ENCODE measurements at places on chromosomes 4 and X. TPM values are rescaled to one million over a fixed set of nuclear protein-coding genes. Genes with fewer than 3 reads are reported as not detected.

- H3K4me1 ChIP-seq = peaks cover 7% of the 10 kb centered on the region
- DNase-seq = no peak
- no peak overlapping the region for H3K4me3 ChIP-seq
These were observed 43.5 kb downstream of the FAM193A start for GRCh38 chr4:2579910-2580309.

DNA sequence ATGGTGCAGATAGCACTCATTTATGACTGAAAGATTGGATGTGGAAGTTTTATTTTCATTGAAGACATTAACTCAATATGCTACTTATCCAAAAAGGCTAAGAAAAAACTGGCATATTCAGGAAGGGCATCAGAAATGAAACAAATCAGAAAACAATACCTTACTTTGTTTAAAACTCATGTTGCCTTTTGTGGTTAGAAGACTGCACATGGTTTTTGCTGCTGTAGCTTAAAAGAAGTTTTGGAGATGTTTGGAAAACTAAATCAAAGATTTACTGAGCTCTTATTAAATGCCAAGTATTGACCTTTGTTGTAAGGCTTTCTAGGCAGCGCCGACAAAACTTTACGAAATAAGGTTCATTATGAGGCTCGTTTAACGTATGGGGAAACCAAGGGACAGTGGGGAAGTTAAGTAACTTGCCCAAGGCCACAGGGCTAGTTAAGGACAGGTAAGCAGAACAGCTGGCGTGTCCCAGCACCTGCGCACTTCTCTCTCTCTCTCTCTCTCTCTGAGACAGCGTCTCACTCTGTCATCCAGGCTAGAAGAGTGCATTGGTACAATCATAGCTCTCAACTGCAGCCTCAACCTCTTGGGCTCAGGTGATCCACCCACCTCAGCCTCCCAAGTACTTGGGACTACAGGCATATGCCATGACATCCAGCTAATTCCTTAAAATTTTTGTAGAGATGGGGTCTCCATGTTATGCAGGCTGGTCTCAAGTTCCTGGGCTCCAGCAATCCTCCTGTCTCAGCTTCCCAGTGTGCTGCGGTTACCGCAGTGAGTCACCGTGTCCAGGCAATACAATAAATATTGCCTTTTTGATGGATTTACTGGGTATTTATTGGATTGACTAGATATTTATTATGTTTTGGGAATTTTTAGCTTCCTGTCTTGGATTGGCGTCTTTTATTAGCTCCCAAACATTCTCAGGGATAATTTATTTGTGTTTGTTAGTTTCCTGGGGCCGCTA lies 16.1 kb downstream of the LRP2BP start:
- no peak overlapping the region for H3K4me3 ChIP-seq
- H3K27ac ChIP-seq = no peak overlapping the region
- no peaks in the 10 kb centered on the region for H3K27me3 ChIP-seq
- DNase-seq = no peak
- H3K36me3 ChIP-seq = no peaks in the 10 kb centered on the region
- H3K4me1 ChIP-seq = peaks cover 3% of the 10 kb centered on the region

DNA sequence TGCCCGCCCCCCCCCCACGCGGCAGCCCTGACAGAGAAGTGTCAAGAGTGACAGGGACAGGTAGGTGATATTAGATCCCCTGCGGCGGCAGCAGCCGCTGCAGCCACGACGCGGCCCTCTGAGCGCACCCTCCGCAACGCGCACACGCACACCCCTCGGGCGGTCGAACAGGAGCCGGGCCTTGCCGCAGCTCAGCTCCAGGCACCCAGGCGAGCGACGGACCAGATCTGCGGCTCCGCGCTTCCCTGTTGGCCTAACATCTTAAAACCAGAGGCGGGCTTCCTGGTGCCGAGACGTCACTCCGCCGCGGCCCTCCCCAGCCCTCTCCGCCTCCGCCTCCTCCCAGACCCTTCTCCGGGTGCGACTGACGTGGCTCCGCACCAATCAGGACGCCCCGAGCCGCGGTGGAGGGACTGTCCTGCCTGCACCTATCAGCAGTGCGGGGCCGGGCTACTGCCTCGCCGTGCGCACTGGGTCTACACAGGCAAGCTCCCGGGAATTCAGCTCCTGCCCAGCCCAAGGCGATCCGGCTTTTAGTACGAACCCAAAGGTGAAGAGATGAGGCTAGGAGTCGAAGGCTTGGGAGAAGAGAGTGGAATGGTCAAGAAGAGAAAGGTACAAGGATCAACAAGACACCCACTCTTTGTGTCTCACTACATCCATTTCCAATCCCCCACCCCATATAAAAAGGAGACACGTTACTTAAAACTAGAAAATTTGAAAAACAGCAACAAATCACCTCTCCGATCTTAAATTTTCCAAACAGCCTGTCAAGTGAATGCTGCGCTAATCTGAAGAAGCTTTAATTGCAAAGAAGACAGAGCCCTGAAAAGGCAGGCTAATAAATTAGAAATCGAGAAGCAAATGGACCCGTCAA lies at the start of gene PITX2:
PITX2 (minus strand) TSS at position 237 of the 877 bp plus-strand sequence. CDS start 617 bp downstream, outside the sequence.
- peaks cover 96% of the 10 kb centered on the region for H3K27me3 ChIP-seq
- peaks cover 20% of the 10 kb centered on the region for H3K4me1 ChIP-seq
- H3K36me3 ChIP-seq = peaks cover 22% of the 10 kb centered on the region
- DNase-seq = peak; percentile 54
- no peak within 1 kb of the TSS for H3K27ac ChIP-seq

DNA sequence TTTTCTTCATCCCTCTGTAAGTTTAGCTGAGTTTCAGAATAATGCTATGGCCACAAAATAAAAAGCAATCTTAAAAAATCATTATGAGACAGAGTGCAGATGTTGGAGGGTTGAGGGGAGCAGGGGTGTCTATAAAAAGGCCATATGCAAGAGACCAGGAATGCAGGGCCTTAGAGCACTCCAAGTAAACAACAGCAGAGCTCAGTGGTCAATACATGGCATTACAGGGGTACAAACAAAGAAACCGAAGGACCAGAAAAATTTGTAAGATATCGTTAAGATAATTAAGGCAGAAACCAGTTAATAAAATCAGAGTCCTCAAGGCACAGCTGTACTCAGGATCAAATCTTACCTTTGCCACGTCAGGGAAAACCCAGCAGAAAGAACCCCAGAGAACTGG lies 28.4 kb upstream of the NDST3 start:
- no peaks in the 10 kb centered on the region for H3K27me3 ChIP-seq
- H3K36me3 ChIP-seq = no peaks in the 10 kb centered on the region
- H3K4me3 ChIP-seq = no peak overlapping the region
- no peaks in the 10 kb centered on the region for H3K4me1 ChIP-seq
- no peak overlapping the region for H3K27ac ChIP-seq
- no peak for DNase-seq

DNA sequence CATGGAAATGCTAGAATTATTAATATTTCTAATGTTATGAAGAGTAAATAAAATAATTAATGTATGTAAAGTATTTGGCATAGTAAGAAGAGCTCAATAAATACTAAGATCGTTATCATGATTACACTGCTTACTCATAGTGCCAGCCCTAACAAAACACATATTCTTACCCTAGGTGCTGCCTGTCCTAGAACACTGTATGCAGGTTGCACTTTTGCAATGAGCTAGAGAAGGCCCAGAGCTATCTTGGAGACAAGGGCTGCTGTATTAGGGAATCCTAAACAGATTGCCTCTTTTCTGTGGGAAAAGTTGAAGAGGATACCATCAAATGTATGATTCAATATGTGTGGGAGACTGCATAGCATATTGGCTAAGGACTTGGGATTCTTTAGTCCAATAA lies 48.0 kb upstream of the TMEM164 start:
- no peaks in the 10 kb centered on the region for H3K27me3 ChIP-seq
- H3K4me3 ChIP-seq = no peak overlapping the region
- no peaks in the 10 kb centered on the region for H3K36me3 ChIP-seq
- no peak overlapping the region for H3K27ac ChIP-seq
- DNase-seq = no peak
- peaks cover 31% of the 10 kb centered on the region for H3K4me1 ChIP-seq

DNA sequence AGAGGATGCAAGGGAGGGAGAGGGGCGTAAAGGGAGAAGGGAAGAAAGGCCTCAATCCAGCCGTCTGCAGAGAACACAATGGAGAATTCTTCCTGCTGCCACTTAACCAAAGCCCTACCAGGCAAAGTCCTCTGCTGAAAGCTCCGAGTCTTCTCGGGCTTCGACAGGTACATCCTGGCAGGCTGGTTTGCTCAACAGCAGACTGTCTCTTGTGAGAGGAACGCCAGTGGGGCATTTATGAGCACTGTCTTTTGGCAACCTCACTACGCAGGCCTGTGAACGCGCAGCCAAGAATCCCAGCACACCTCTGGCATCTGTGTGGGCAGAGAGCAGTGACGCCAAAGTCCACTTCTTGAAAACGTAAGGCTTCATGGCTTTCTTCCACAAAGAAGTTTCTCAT lies 207.5 kb upstream of the FAM9B start:
- no peak for DNase-seq
- no peaks in the 10 kb centered on the region for H3K4me1 ChIP-seq
- H3K27ac ChIP-seq = no peak overlapping the region

DNA sequence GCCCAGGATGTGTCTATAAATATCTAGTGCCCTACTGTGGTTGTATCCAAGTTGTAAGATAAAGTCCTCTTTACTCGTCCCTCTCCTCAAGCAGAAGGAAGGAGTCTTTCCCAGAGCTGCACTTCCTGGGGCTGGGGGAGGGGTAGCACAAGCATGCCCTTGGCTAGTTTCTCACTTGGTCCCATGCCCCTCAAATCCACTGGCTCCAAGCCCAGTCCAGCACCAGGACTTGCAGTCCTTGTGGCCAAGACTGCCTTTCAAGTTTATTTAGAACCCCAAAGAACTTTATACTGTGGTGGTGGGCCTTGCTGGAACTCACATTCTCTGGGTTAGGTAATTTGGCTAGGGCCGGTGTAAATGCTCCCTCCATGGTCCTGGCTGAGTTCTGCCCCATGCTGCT lies 43.2 kb upstream of the SLC10A4 start:
- H3K27ac ChIP-seq = no peak overlapping the region
- no peak for DNase-seq
- no peaks in the 10 kb centered on the region for H3K4me1 ChIP-seq
- H3K36me3 ChIP-seq = no peaks in the 10 kb centered on the region
- no peak overlapping the region for H3K4me3 ChIP-seq

GRCh38 chr4:1337376-1337831 lies 9.6 kb upstream of the UVSSA start:
- H3K4me3 ChIP-seq = peak overlapping the region; percentile 2
- H3K27me3 ChIP-seq = no peaks in the 10 kb centered on the region
- peaks cover 31% of the 10 kb centered on the region for H3K4me1 ChIP-seq
- peak; percentile 63 for DNase-seq

DNA sequence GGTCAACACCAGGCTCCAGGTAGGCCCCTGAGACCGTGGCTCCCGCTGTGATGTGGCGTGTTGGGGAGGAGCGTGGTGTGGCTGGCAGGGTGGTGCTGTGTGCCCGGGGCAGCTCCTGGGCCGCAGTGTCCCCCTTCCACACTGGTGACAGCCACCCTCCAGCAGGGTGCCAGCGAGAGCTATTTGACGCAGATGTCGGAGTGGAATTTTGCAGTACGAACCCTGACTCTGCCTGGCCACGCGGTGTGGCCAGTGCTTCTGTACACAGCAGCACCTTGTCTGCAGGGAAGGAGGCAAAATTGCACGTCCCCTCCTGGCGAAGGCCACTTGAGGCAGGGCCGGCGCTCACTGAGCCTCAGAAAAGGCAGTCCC lies 53.2 kb downstream of the CPZ start:
- no peaks in the 10 kb centered on the region for H3K4me1 ChIP-seq
- no peaks in the 10 kb centered on the region for H3K27me3 ChIP-seq
- no peak overlapping the region for H3K4me3 ChIP-seq
- H3K27ac ChIP-seq = no peak overlapping the region

- H3K4me3 ChIP-seq = no peak overlapping the region
- no peaks in the 10 kb centered on the region for H3K36me3 ChIP-seq
- no peaks in the 10 kb centered on the region for H3K27me3 ChIP-seq
- no peak overlapping the region for H3K27ac ChIP-seq
These were observed 712.4 kb downstream of the IL1RAPL1 start for GRCh38 chrX:29299684-29300083.

GRCh38 chrX:12956704-12957534 lies 18.0 kb upstream of the TMSB4X start:
- H3K4me1 ChIP-seq = peaks cover 73% of the 10 kb centered on the region
- H3K27me3 ChIP-seq = no peaks in the 10 kb centered on the region
- H3K4me3 ChIP-seq = peak overlapping the region; percentile 80

- no peaks in the 10 kb centered on the region for H3K4me1 ChIP-seq
- no peaks in the 10 kb centered on the region for H3K27me3 ChIP-seq
- DNase-seq = no peak
- peaks cover 66% of the 10 kb centered on the region for H3K36me3 ChIP-seq
These were observed 27.6 kb downstream of the ANXA5 start for GRCh38 chr4:121669163-121669550.

- H3K36me3 ChIP-seq = no peaks in the 10 kb centered on the region
- DNase-seq = no peak
- H3K4me3 ChIP-seq = no peak overlapping the region
These were observed 64.3 kb downstream of the CPZ start for GRCh38 chr4:8656711-8657380.

- H3K4me1 ChIP-seq = peaks cover 2% of the 10 kb centered on the region
- no peak overlapping the region for H3K27ac ChIP-seq
- H3K27me3 ChIP-seq = no peaks in the 10 kb centered on the region
- no peak overlapping the region for H3K4me3 ChIP-seq
- no peaks in the 10 kb centered on the region for H3K36me3 ChIP-seq
- no peak for DNase-seq
These were observed 20.1 kb downstream of the FBXO8 start for GRCh38 chr4:174263445-174263736.

DNA sequence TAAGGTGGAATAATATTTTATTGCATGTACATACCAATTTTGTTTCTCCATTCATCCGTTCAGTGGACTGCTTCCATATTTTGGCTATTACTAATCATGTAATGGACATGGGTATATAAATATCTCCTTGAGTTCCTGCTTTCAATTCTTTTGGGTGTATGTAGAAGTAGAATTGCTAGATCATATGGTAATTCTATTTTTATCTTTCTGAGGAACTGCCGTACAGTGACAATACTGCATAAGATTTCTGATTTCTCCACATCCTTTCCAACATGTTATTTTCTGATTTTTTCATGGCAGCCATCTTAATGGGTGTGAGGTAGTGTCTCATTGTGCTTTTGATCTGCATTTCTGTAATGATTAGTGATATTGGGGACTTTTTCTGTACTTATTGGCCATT lies 19.2 kb downstream of the ALPK1 start:
- no peak overlapping the region for H3K4me3 ChIP-seq
- H3K27ac ChIP-seq = no peak overlapping the region
- peaks cover 6% of the 10 kb centered on the region for H3K36me3 ChIP-seq
- peaks cover 13% of the 10 kb centered on the region for H3K4me1 ChIP-seq
- no peak for DNase-seq

- no peak for DNase-seq
- H3K27me3 ChIP-seq = peaks cover 5% of the 10 kb centered on the region
- H3K27ac ChIP-seq = no peak overlapping the region
These were observed 118.0 kb downstream of the SLC2A9 start for GRCh38 chr4:9903317-9903716.

Gene ANXA3
- total RNA-seq = 0.38 TPM

Gene GSPT2
- total RNA-seq = 11.9 TPM

Gene HGFAC
- total RNA-seq = not detected

Gene DMRTC1B
- total RNA-seq = not detected

Gene GRPEL1
- 40.0 TPM for total RNA-seq

Gene ARHGAP36
- not detected for total RNA-seq

Gene FMR1NB
- total RNA-seq = not detected

Gene MAOB
- not detected for total RNA-seq

Gene SRPX2
- total RNA-seq = not detected

Gene SCD5
- 0.45 TPM for total RNA-seq

Gene TENM3
- total RNA-seq = not detected

Gene GNL3L
- total RNA-seq = 36.7 TPM

Gene PABPC1L2B
- not detected for total RNA-seq

Data from activated CD4-positive, alpha-beta memory T cell treated with anti-CD3 and anti-CD28 coated beads, Interleukin-2, amount 10 ng/mL, durations not matched to agents 7 days and 5 days (primary cell).